Activated CD4-positive, CD25-positive, alpha-beta regulatory T cell treated with anti-CD3 and anti-CD28 coated beads, Interleukin-2, amount 50 U/mL, for 72 hours (primary cell): ENCODE measurements at places on chromosomes 12 and 14.

GRCh38 chr12:6029401-6029800, 84.3 kb upstream of the ANO2 start:
- no peak for DNase-seq

DNA sequence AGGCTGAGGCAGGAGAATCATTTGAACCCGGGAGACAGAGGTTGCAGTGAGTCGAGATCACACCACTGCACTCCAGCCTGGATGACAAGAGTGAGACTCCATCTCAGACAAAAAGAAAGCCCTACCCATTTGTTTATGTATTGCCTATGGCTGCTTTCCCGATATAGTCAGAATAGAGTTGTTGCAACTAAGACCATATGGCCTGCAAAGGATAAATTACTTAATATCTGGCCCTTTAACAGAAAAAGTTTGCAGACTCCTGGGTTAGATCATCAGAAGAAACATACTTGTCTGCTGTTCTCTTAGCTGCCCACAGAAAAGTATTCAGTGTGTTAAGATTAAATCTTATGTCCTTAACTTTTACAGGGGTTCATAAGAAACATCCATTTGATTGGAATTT, 122.4 kb upstream of the VASH1 start:
- DNase-seq: no peak

DNA sequence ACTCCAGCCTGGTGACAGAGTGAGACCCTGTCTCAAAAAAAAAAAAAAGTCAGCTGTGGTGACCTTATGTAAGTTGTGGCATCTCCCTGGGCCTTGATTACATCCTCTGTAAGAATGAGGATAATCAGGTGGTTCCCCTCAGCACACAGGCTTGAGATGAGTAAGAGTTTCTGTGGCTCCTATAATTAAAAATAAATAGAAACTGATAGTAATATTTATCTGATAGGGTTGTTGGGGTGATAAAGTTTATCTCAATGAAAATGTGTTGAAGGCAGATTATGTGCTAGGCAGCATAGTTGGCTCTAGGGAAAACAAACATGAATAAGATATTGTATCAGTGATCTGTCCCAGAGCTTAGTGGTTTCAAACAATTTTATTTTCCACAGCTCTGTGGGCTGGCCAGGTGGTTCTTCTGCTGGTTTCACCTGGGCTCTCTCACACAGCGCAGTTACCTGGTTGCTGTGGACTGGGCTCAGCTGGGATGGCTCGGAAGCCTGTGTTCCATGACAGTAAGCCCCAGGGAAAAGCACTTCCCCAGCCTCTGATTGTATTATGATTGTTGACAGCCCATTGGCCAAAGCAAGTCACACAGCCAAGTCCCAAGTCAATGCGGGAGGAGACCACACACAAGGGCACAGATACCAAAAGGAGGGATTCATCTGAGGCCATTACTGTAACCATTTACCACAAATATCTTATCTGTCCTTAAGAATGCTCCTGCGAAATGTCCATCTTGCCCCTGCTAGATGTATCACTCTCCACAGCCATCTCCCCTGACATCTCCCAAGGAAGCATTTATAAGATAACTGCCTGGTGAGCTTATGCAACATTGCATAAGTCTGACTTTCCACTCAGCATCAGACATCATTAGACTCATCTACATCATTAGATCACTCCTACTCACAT, 151.7 kb downstream of the NUAK1 start:
- no peak for DNase-seq

DNA sequence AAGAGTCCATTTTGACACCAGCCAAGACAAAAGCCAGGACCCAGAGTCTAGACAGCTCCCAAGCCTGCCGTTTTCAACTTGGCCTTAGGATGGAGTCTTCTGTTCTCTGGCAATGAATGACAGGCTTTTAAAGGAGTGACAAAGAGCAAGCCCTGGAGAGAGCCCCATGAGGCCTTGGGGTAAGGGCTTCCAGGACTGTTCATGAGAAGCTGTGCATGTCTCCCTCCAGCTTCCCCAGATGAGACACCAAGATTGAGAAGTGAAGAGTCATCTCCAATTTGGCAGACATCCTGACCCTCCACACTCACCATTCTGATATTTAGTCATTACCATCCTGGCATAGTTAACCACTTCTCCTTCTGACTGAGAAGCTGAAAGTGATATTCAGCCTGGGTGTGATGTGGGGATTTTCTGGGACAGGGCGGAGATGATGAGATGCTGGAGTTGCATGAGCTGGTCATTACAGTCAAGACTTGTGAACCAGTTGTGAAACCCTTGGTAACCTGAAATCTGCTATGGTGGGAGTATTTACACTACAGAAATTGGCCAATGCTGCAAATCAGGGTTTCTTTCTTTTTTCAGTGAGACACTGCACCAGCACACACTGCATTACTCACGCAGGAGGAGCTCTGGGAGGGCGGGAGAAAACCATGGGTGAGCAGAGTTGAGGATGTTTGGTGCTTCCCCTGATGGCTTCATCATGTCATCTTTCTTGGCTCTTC, 77.8 kb downstream of the VCPKMT start:
- peak; percentile 59 for DNase-seq

DNA sequence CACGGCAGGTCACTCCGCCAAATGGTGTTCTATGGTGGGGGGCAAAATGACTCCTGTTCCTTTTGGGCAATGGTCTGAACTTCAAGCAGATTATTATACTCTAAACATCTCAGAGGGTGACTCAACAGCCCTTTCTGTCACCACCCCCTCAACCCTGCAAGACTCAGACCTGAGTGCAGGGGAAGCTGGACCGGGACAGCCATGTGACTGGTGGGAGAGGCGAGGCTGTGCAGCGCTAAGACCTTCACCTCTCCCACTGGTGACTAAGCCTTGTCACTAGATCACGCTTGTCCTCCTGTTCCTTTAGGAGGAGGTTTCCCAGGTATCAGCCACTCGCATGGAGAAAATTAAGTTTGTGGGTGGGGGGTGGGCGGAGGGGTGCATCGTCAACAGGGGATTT, 67.1 kb upstream of the CCND2 start:
- DNase-seq: no peak

- DNase-seq: peak; percentile 32
Observed at GRCh38 chr14:22131749-22132476, 457.1 kb downstream of the DAD1 start.

GRCh38 chr12:65532764-65533163, 254.3 kb downstream of the MSRB3 start:
- no peak for DNase-seq

GRCh38 chr12:110165540-110166159, 41.5 kb downstream of the IFT81 start:
- no peak for DNase-seq

DNA sequence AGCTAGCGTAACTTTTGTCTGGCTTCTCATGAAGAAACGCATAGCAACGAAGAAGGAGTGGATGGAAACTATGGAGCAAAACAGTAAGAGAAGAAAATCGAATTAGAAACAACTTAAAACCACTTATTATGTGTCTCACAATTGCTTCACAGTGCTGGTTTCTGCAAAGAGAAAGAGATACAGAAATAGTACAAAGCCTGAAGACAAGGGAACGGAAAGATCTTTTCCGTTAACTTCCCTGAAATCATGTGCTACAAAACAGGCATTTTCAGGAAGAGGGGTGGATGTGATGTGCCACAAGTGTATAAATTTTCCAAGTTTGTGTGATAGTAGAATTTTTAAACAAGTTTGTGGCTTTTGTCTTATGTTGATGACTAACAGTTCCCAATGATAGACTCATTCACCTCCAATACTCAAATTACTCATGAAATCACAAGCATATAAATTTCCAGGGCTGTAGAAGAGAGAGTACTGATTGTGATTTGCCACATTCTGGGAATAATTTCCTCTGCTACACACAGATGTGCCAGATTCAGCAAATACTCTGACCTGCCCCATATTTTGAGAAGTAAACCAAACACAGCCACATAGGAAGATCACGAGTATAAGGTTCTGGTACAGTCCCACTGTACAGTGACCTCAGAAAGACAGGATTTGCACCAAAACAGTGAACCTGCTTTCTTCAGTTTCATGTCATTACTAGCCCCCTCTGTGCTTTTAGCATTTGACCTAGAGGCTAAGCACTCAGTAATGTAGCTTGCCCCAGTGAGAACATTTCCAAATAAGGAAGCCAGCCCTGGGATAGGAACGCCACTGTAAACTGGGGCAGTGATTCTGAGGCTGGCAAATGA, 41.4 kb upstream of the PPFIA2 start:
- DNase-seq: no peak

- no peak for DNase-seq
Observed at GRCh38 chr14:68994056-68994455, 15.0 kb upstream of the ACTN1 start.

DNA sequence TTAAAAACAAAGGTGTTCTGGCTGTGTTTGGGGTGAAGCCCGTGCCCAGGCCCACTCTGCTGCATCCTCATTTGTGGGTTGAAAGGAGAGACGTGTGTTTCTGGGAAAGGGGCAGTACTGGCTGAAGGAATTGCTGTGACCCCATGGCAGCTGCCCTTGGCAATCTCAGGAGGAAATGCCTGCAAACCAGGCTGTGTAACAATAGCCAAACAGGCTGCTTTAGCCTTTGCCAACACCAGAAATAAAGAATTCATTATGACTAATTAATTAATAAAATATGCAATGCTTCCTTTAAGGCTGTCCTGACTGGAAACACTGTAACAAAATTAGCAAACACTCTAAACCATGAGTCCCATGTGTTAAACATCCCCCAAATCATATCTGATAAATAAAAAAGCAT, 53.0 kb upstream of the KRR1 start:
- no peak for DNase-seq

GRCh38 chr12:76193961-76194360, 109.5 kb upstream of the NAP1L1 start:
- no peak for DNase-seq

GRCh38 chr14:52267501-52268278, at the start of gene PTGDR:
TSS of gene PTGDR (plus strand) at chr14:52267698. CDS start at chr14:52267815, 117 bp downstream.
- DNase-seq: no peak

GRCh38 chr12:104680070-104680469, 223.3 kb downstream of the CHST11 start:
- DNase-seq: no peak

DNA sequence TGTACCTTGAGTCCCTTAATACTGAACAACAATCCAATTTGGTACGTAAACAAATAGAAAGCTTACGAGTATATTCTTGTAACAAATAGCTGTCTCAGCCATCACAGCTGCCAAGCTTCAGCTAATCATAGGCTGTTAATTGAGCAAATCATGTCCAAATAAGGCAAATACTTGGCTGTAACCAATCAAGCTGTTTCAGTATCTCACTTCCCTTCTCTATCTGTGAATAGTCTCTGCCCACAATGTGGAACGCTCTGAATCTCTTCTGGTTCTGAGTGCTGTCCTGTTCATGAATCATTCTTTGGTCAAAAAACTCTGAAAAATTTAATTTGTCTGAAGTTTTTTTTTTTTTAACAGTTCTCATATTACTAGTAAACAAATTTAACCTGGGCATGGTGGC, 5.8 kb upstream of the NEMF start:
- DNase-seq: no peak
